ENCODE measurements at places on chromosomes 3 and 15.

GRCh38 chr3:179860275-179861107, 176.2 kb downstream of the PEX5L start:
- no peak for DNase-seq

- no peak for DNase-seq
These were observed 7.0 kb downstream of the C3orf52 start for GRCh38 chr3:112093180-112093522.

DNA sequence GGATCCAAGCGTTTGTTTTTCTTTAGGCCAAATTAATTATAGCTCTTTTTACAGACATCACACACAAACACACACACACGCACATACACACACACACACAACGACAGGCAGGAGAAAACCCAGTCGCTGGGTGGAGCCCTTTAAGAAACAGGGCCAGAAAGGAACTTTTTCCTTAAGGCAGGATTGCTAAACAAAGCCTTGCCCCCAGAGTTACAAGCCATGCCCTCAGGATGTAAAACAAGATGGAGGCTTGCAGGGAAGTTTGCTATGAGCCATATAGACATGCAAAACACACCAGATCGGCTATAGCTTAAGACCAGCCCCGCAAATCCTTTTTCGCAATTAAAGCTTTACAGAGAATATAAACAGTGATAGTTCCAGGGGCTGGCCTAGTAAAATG, 16.3 kb upstream of the IQCF2 start:
- no peak for DNase-seq

- no peak for DNase-seq
These were observed 91.3 kb upstream of the ATP10A start for GRCh38 chr15:25954398-25954797.

GRCh38 chr3:128278130-128278529, 124.8 kb downstream of the EEFSEC start:
- no peak for DNase-seq

DNA sequence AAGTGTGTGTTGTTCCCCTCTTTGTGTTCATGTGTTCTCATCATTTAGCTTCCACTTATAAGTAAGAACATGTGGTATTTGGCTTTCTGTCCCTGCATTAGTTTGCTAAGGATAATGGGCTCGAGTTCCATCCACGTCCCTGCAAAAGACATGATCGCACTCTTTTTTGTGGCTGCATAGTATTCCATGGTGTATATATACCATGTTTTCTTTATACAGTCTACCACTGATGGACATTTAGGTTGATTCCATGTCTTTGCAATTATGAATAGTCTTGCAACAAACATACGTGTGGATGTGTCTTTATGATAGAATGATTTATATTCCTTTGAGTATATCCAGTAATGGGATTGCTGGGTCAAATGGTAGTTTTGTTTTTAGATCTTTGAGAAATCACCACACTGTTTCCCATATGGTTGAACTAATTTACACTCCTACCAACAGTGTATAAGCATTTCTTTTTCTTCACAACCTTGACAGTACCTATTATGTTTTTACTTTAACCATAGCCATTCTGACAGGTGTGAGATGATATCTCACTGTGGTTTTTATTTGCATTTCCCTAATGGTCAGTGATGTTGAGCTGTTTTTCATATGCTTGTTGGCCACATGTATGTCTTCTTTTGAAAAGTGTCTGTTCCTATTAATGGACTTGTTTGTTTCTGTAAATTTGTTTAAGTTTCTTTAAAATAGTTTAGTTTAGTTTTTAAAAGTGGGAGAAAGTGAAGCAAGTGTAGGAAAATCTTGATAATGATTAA, 21.9 kb upstream of the SLC30A4 start:
- no peak for DNase-seq

- no peak for DNase-seq
These were observed 275.8 kb upstream of the RBMS3 start for GRCh38 chr3:29004885-29005599.

DNA sequence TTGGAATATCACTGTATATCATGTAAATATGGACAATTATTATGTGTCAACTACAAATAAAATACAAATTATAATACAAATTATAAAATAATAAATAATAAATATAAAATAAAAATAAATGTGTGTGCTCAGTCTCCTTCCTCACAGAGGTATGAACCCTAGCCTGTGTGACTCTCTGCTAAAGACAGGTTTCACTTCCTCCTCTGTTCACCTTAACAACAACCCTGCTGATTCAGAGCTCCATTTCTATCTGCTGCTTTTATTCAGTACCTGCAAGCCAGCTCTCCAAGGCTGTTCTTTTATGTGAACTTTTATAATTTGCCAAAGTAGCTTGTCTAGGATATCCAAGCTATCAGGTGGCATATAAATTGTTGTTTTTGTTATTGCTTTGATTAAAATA, 610.7 kb upstream of the GRM7 start:
- no peak for DNase-seq

- DNase-seq: no peak
These were observed 64.5 kb downstream of the ZNF148 start for GRCh38 chr3:125310623-125311081.

DNA sequence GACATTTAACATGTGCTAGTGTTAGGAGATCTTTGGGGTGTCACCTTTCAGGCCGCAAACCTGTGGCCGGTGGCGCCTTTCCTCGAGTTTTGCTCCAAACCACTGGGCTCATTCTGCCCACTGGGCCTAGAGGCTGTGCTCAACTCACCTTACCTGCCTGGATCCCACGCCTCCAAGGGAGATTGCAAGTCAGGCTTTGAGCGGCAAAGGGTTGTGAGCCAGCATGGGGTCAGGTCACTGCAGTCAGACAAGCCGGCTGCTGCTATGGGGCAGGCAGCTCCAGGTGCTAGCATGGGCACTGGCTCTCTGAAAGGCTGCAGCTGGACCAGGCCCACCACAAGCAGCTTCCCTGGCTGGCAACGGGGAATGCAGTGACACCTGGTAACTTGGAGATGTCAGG, 265.5 kb downstream of the ZBBX start:
- no peak for DNase-seq

DNA sequence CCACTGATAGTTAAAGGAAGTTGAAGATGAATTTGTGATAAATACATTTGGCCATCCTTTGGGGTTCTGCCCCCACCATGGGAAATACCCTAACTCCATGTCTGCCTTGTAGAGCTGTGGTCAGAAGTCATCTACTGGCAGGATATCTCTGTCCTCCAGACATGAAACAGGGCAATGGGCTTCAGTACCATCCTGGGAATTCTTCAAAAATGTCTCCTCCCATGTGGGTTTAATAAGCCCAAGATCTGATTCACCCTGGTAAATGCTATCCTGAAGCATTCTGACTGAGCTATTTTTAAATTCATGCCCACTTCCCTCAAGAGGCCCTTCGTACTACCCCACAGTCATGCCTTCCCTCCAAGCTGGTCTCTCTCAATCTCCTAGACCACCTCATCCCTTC, 113.7 kb upstream of the SLC25A36 start:
- DNase-seq: no peak

DNA sequence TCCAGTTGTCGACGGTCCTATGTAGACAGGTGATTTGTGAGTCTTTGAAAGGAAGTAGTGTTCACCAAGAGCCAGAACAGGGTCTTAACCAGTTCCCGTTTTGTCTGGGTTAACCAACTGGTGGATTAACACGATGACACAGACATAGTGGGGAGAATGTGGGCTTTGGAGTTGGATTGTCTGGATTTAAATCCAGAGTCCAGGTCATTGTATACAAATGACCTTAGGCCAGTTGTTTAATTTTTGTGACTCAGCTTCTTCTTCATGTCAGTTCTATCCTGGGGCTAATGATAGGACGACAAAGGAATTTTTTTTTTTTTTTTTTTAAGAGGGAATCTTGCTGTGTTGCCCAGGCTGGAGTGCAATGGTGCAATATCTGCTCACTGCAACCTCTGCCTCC, 126.7 kb downstream of the LPP start:
- no peak for DNase-seq

- DNase-seq: no peak
These were observed 23.7 kb upstream of the THSD4 start for GRCh38 chr15:71091601-71092000.

GRCh38 chr3:13016083-13016720, 57.0 kb downstream of the IQSEC1 start:
- no peak for DNase-seq

- no peak for DNase-seq
These were observed 4.4 kb upstream of the ZNF589 start for GRCh38 chr3:48236531-48236930.

DNA sequence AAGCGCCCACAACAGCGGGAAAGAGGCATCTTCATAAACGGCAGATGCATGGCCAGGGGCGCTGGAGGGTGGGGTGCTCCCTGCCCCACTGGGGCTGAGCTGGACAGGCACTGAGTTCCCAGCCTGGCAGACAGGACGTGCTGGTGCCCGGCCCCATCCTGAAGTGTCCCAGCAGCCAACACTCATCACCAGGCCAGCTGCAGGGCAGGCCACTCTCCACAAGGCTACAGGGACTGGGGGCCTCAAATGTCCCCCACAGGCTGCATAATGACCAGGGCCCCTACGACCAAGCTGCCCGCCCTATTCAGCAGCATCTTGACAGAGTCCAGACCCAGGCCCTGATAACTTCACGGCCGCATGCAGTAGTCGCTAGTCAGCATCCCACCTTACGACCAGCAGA, 124.1 kb upstream of the IQSEC1 start:
- DNase-seq: no peak

DNA sequence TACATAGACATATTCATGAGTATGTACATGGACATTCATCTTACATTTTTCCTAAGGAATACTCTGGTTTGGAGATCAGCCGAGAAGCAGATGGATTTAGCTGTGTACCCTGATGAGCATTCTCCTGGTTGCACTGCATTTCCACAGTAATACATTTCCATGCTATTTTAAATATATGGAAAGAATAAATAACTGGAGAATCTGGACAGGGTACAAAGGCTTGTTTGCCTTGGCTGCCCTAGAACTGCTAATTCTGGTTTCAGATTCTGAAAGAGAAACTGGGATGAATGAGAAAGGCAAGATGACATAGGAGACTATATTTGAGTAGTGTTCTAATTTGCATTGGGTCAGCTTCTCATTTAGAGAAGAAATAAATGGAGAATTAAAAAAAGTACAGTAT, 190.8 kb upstream of the FAM3D start:
- no peak for DNase-seq

All from astrocyte of the cerebellum (primary cell).